Effector memory CD4-positive, alpha-beta T cell (primary cell): ENCODE measurements at places on chromosomes 7 and 10.
A peak's percentile ranks its signal among the peaks of the same experiment; 100 is the strongest.

- no peak overlapping the region for H3K4me3 ChIP-seq
- H3K27ac ChIP-seq: no peak overlapping the region
- no peaks in the 10 kb centered on the region for H3K4me1 ChIP-seq
- no peaks in the 10 kb centered on the region for H3K36me3 ChIP-seq
Observed at GRCh38 chr10:30686708-30687107, 57.2 kb upstream of the LYZL2 start.

- H3K27me3 ChIP-seq: no peaks in the 10 kb centered on the region
- no peaks in the 10 kb centered on the region for H3K4me1 ChIP-seq
- H3K4me3 ChIP-seq: no peak overlapping the region
- no peak overlapping the region for H3K27ac ChIP-seq
- no peak for DNase-seq
Observed at GRCh38 chr7:155120460-155120859, 50.3 kb downstream of the HTR5A start.

GRCh38 chr7:22549667-22550513, 49.9 kb upstream of the STEAP1B start:
- H3K4me1 ChIP-seq: peaks cover 3% of the 10 kb centered on the region
- peaks cover 4% of the 10 kb centered on the region for H3K27me3 ChIP-seq
- H3K36me3 ChIP-seq: no peaks in the 10 kb centered on the region
- no peak for DNase-seq

DNA sequence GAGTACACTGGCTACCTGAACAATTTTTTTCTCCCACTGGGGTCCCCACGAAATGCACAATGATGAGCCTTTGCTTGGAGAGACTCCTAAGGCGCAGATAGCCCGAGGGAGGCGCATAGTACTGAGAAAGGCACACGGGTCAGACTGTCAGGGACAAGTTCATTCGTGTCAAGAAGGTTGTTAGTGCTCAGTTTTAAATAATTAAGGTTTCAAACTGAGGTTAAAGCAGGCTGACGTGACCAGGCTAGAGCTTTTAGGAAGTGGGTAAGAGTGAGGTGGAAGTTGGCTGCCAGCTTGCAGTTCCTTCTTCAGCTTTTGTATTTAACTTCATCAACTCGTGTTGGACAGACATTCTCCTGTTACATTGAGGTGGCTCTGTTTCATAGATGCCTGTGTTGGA, 31.6 kb downstream of the RBM33 start:
- no peak for DNase-seq
- no peaks in the 10 kb centered on the region for H3K4me1 ChIP-seq
- peaks cover 11% of the 10 kb centered on the region for H3K36me3 ChIP-seq
- H3K4me3 ChIP-seq: no peak overlapping the region

- no peaks in the 10 kb centered on the region for H3K36me3 ChIP-seq
- no peaks in the 10 kb centered on the region for H3K27me3 ChIP-seq
- no peak for DNase-seq
- no peak overlapping the region for H3K4me3 ChIP-seq
- H3K27ac ChIP-seq: no peak overlapping the region
Observed at GRCh38 chr7:69177941-69178494, 420.3 kb upstream of the AUTS2 start.

DNA sequence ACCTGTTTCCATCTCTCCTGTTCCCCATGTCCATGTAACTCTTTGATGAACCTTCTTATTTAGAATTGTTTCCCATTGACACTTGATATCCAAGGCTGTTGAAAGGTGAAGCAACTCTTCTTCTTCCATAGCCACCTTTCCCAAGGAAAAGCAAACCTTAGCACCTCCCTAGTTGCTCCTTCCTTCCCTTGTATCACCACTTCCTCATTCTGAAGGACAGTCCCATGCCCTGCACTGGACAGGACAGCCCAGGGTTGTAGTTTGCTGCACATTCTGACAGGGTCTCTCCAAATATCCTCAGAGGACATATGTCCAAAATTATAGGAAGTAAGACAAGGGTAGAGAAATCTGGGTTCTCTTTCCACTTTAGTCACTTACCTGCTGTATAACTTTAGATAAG, 6.2 kb downstream of the CUZD1 start:
- no peaks in the 10 kb centered on the region for H3K4me1 ChIP-seq
- H3K27me3 ChIP-seq: no peaks in the 10 kb centered on the region
- H3K36me3 ChIP-seq: no peaks in the 10 kb centered on the region
- H3K27ac ChIP-seq: no peak overlapping the region
- no peak for DNase-seq
- no peak overlapping the region for H3K4me3 ChIP-seq

DNA sequence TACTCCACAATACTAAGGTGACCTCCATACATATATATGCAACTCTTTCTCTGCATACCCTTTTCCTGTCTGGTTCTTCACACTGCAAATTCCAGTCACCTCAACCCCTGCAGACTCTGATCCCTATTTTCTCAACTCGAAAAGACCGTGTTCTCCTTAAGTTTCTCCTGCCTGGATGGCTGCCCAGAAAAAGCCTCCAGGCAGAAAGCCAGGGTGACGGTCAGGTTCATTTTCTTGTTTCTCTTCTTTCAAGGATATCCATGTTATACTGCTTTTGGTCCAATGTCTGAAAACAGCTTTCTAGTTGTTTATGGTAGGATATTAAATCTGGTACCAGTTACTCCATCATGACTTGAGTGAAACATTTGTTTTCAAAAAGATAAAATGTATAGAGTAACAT, 267.8 kb upstream of the MYO3A start:
- H3K36me3 ChIP-seq: no peaks in the 10 kb centered on the region
- H3K4me3 ChIP-seq: no peak overlapping the region
- DNase-seq: no peak
- H3K4me1 ChIP-seq: no peaks in the 10 kb centered on the region
- H3K27ac ChIP-seq: no peak overlapping the region
- H3K27me3 ChIP-seq: no peaks in the 10 kb centered on the region

DNA sequence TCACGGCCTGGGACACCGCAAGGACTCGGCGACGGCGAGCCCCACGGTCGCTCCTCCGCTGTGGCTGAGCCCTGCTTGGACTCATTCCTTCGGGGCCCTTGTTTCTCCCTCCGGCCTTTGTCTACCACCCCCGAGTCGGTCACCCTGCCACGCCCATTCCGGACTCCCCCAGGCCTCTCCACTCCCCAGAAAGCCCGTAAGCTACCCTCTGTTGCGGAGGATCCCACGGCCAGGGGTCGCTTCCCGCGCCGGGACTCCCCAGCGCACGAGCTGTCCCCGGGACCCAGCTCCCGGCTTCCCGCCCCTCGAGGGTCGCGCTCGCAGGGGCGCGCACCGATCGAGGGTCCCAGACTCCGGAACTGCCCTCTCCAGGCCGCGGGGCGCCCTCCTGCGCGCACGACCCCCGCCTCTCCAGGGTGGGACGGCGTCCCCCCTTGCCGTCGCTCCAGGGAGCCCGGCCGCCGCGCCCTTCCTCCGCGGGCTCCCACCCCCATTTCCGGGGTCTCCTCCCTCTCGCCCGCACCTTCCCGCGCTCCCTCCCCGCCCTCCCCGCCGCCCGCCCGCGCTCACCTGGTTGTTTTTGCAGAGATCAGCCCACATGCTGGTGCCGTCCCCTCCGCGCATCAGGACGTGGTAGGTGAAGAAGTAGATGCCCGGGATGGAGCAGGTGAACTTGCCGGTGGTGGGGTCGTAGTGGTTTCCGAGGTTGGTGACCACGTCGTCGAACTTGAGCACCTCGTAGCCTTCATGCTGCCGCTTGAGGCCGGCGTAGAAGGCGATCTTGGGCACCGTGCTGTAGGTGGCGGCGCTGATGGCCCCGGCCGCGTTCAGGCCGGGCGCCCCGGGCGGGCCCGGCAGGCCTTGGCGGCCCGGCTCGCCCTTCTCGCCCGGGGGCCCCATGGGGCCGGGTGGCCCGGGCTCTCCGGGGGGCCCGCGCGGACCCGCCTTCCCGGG, 1.5 kb downstream of the C1QL3 start:
- peak overlapping the region; percentile 42 for H3K4me3 ChIP-seq
- H3K36me3 ChIP-seq: no peaks in the 10 kb centered on the region
- H3K27me3 ChIP-seq: peaks cover 5% of the 10 kb centered on the region
- no peak overlapping the region for H3K27ac ChIP-seq
- H3K4me1 ChIP-seq: peaks cover 14% of the 10 kb centered on the region

- no peak for DNase-seq
- H3K36me3 ChIP-seq: peaks cover 9% of the 10 kb centered on the region
- no peaks in the 10 kb centered on the region for H3K27me3 ChIP-seq
- peak overlapping the region; percentile 96 for H3K27ac ChIP-seq
Observed at GRCh38 chr10:14573666-14574261, 200.9 kb downstream of the FAM107B start.

- H3K27ac ChIP-seq: no peak overlapping the region
- DNase-seq: no peak
- no peaks in the 10 kb centered on the region for H3K27me3 ChIP-seq
- no peaks in the 10 kb centered on the region for H3K4me1 ChIP-seq
- peaks cover 11% of the 10 kb centered on the region for H3K36me3 ChIP-seq
- no peak overlapping the region for H3K4me3 ChIP-seq
Observed at GRCh38 chr10:73368238-73368637, 9.6 kb upstream of the CFAP70 start.

GRCh38 chr7:88071994-88072714, 138.1 kb downstream of the ADAM22 start:
- DNase-seq: no peak
- H3K36me3 ChIP-seq: no peaks in the 10 kb centered on the region
- H3K27ac ChIP-seq: no peak overlapping the region
- no peaks in the 10 kb centered on the region for H3K4me1 ChIP-seq
- H3K27me3 ChIP-seq: no peaks in the 10 kb centered on the region
- no peak overlapping the region for H3K4me3 ChIP-seq

DNA sequence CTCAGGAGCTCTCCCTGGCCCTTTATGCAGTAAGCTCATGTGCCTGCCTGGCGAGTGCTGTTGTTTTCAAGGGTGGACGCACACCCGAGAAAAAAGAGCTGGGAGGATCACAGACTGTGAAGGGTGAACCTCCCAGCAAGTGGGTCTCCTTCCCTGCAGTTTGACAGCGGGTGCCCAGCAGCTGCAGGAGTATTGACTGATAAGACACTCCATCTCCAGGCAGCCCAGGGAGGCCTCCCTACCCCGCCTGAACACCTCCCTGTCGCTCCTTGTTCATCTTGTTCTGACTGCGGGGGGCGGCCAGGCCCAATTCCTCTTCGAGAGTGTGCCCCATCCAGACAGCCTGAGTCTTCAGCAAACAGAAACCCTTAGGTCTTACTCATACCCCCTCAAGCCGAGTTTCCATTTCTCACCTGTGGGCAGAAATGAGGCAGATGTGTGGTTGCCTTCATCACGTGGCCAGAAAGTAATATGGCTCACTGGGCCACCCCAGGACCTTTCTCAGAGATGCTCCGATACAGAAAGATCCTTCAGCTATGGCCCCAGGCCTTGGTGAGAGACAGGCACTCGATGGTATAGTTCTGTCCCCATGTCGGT, 17.2 kb downstream of the MDH2 start:
- no peak overlapping the region for H3K4me3 ChIP-seq
- H3K4me1 ChIP-seq: no peaks in the 10 kb centered on the region

GRCh38 chr10:75401569-75402485, at the start of gene ZNF503:
Gene ZNF503, minus strand, starts transcription at chr10:75401764. Its CDS starts 345 bp downstream, at chr10:75401419.
- peak within 1 kb of the TSS; percentile 74 for H3K4me3 ChIP-seq
- no peak for DNase-seq
- H3K36me3 ChIP-seq: no peaks in the 10 kb centered on the region

GRCh38 chr10:88073682-88074081, 210.3 kb downstream of the PTEN start:
- H3K4me1 ChIP-seq: no peaks in the 10 kb centered on the region
- H3K27me3 ChIP-seq: no peaks in the 10 kb centered on the region
- no peaks in the 10 kb centered on the region for H3K36me3 ChIP-seq
- no peak overlapping the region for H3K4me3 ChIP-seq
- H3K27ac ChIP-seq: no peak overlapping the region

- H3K4me3 ChIP-seq: no peak overlapping the region
- no peaks in the 10 kb centered on the region for H3K36me3 ChIP-seq
- H3K4me1 ChIP-seq: no peaks in the 10 kb centered on the region
- DNase-seq: no peak
- no peak overlapping the region for H3K27ac ChIP-seq
Observed at GRCh38 chr7:21256310-21256877, 171.5 kb upstream of the SP4 start.

- no peaks in the 10 kb centered on the region for H3K27me3 ChIP-seq
- H3K4me3 ChIP-seq: no peak overlapping the region
- no peak overlapping the region for H3K27ac ChIP-seq
- no peak for DNase-seq
- H3K4me1 ChIP-seq: no peaks in the 10 kb centered on the region
Observed at GRCh38 chr7:3927446-3928110, 626.5 kb downstream of the SDK1 start.

- H3K4me3 ChIP-seq: no peak overlapping the region
- no peak for DNase-seq
- H3K36me3 ChIP-seq: no peaks in the 10 kb centered on the region
- H3K27ac ChIP-seq: no peak overlapping the region
- H3K4me1 ChIP-seq: no peaks in the 10 kb centered on the region
Observed at GRCh38 chr7:155867280-155867679, 55.0 kb upstream of the SHH start.

GRCh38 chr7:5997210-5997808, 11.5 kb downstream of the PMS2 start:
- peak; percentile 26 for DNase-seq
- H3K4me3 ChIP-seq: no peak overlapping the region
- H3K27ac ChIP-seq: no peak overlapping the region
- H3K36me3 ChIP-seq: peaks cover 26% of the 10 kb centered on the region
- no peaks in the 10 kb centered on the region for H3K27me3 ChIP-seq

GRCh38 chr10:122301055-122301810, 30.1 kb downstream of the BTBD16 start:
- H3K4me1 ChIP-seq: no peaks in the 10 kb centered on the region
- no peak overlapping the region for H3K4me3 ChIP-seq
- no peaks in the 10 kb centered on the region for H3K36me3 ChIP-seq
- H3K27ac ChIP-seq: no peak overlapping the region

DNA sequence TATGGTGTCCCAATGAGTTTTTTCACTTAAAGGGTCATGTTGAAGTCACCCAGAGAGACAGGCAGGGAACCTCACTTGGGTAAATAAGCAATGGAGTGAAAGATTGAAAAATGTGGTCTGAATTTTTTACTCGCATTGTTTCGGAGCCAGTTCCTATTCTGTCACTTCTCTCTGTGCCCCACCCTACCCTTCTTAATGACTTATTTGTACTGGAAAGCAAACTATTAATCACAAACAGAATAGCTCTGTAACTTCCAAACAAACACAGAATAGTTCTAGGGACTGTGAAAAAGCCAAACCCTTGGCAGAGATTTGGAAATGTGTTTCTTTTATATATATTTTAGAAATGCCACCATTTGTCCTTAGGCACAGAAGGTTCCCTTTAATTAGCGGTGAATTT, 76.0 kb downstream of the LRMDA start:
- no peak overlapping the region for H3K27ac ChIP-seq
- no peak for DNase-seq
- peaks cover 3% of the 10 kb centered on the region for H3K4me1 ChIP-seq
- H3K27me3 ChIP-seq: no peaks in the 10 kb centered on the region

- no peak for DNase-seq
- H3K4me3 ChIP-seq: no peak overlapping the region
- H3K27me3 ChIP-seq: no peaks in the 10 kb centered on the region
- no peak overlapping the region for H3K27ac ChIP-seq
Observed at GRCh38 chr7:113188396-113188795, 70.0 kb upstream of the SMIM30 start.

DNA sequence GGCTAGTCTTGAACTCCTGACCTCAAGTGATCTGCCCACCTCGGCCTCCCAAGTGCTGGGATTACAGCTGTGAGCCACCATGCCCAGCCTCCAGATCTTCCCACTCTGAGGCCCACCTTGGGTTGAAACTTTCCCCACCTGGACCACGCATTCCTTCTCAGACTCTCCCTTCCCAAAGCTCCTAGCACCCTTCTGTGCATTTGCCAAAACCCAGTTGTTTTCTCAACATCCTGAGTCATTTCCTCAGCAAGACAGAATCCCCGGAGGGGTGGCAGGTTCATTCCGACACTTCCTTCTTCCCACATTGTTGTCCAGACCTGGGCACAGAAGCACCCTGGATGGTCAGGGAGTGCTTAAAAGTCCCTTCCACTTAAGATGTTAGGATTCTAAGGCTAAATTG, 28.9 kb downstream of the BAG3 start:
- no peaks in the 10 kb centered on the region for H3K27me3 ChIP-seq
- H3K4me3 ChIP-seq: no peak overlapping the region
- no peaks in the 10 kb centered on the region for H3K4me1 ChIP-seq
- no peak for DNase-seq
- H3K27ac ChIP-seq: no peak overlapping the region
